ENCODE measurements at places on chromosomes 3 and 15.

DNA sequence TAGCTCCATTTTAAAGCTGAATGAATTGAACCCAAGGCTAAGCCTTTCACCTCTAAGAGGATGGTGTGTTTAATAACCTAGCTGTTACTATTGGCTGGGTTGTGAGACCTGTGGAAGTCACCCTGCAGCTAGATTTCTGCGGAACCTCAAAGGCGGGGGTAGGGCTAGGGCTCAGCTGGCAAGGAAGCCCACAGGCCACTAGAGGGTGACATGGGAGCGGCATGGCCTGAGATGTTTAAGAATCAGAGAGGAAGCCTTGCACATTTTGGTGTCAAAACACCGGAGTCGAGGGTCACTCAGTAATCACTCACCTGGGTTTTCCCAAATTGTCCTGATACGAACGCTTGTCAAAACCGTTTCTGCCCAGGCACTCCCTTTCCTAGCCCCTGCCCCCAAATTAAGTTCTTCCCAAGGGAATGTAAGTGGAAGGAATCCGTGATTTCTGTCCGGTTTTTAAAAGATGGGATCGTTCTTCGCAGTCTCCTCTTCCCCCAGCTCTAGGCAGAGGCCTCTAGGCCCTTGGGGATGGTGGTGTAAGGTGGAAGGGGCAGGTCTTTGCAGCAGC is 3.8 kb upstream of the ACAD9 start:
- no peak for DNase-seq

- no peak for DNase-seq
These were observed 195.6 kb downstream of the RPLP1 start for GRCh38 chr15:69648212-69648611.

DNA sequence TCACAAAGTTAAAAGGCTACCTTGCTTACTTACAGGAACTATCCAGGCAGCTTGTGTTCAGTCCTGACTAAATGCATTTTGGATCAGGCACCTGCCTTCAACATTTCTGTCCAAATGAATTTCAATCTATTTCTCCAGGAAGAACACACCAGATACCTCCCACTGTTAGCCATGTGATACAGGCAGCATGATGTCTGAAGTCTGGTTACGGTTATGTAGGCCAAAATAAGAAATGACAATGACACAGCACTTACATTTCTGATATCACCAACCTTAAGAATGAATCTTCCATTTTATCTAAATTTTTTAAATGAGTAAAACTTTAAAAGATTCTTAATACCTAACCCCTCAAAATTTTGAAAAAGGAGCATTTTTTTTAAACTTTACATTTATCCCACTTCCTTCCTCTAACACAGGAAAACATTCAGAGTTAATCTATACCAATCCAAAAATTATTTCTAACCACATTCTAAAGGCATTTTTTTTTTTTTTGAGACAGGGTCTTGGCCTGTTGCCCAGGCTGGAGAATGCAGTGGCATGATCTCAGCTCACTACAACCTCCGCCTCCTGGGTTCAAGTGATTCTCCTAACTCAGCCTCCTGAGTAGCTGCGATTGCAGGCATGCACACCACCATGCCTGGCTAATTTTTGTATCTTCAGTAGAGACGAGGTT is at the start of gene MAP4:
TSS of gene MAP4 (minus strand) at position 116 of the 673 bp plus-strand sequence. CDS start 17,556 bp downstream, outside the sequence.
- no peak for DNase-seq

GRCh38 chr3:138348754-138349739 is 668 bp downstream of the MRAS start:
- no peak for DNase-seq

- DNase-seq: no peak
These were observed 74.4 kb downstream of the AAGAB start for GRCh38 chr15:67180035-67180434.

DNA sequence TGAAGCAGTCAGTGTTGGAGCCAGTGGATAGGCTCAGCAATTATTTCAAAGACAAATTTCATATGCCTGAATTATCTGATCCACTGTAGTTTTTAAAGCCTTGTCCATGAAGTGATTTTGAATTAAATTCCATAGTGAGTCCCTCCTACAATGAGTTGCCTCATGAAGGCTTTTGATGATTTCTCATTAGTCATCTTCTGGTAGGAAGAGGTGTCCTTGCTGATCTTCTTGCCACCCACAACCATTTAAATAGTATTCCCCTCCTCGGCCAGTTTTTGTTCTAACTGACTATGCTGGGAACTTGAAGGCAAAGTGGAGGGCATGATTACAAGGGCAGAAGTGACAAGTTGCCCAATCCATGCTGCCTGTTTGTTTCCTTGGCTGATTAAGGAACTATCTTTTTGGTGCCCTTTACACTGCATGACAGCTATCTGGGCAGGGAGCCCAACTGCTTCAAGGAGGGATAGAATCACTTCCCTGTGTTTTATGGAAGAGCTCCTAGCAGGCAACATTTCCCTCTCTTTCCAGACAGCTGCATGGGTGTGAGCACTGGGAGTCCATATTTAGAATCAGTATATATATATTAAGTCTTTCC is 617.5 kb downstream of the ZPLD1 start:
- peak; percentile 75 for DNase-seq

DNA sequence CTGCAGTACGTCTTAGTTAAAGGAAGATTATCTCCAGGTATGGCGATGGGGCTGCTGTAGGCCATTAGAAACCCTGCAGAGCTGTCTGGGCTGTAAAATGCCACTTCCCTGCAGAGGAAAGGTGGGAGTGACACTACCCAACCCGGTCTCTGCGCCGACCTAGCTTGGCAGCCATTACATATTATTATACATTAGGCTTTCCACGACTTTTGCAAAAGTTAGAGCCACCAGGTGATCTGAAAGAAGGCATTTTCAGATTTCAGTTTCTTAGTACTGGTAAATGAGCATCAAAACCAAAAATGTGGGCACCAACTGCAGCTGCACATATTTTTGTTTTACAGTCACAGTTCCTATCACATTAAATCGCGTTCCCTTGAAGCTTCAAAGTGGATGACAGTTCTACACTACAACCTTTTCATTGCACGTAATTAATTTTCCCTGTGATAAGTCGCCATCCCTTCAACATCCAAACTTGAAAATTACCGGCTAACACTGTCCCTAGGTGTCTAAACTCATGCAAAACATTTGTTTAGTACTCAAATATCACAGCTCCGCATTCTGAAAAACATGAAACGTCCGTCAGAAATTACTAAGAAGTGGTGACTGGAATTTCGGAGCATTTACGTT is 81.4 kb upstream of the CHD2 start:
- no peak for DNase-seq

- DNase-seq: no peak
These were observed 31.7 kb downstream of the CADPS start for GRCh38 chr3:62843508-62843907.

DNA sequence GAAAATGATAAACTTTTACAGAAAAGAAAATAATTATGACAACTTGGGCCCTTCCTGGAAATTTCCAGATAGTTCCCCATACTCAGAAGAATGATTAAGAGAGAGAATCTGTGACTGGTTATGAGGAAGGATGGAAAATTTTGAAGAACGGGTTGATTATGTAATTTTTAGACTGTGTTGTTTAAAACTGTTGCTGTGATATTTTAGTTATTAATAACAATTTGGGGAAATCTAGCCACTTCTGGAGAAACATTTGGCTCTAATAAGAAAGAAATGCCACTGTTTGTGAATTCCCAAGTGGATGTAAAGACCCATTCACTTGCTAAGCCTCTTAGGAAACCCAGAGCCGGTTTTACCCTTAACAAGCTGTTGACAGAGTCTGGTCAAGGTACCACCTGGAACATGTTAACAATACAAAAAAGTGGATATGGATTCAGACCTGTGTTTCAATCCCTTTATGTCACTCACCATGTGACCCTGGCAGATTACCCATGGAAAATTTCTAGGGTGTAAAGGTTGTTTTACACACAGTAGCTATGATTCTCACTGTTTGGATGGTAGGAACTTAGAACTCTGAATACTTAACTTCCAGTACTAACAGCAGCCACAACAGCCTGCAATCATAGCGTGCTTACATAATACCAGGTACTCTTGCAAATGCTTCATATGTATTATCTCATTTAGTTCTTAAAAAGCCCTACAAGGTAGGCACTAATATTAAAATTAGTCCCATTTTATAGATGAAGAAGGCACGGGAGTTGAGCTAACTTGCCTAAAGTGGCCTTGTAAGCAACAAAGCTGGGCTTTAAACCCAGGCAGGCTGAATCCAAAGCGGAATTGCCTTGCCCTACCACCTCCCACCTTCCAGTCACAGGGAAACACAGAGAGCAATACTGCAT is 32.0 kb downstream of the ZBTB38 start:
- DNase-seq: no peak

- DNase-seq: peak; percentile 85
These were observed 596 bp upstream of the LIMD1 start for GRCh38 chr3:45593708-45594601.

- DNase-seq: no peak
These were observed 7.1 kb downstream of the SPTBN5 start for GRCh38 chr15:41886741-41887140.

- no peak for DNase-seq
These were observed 1.8 kb downstream of the IFT122 start for GRCh38 chr3:129441782-129442181.

DNA sequence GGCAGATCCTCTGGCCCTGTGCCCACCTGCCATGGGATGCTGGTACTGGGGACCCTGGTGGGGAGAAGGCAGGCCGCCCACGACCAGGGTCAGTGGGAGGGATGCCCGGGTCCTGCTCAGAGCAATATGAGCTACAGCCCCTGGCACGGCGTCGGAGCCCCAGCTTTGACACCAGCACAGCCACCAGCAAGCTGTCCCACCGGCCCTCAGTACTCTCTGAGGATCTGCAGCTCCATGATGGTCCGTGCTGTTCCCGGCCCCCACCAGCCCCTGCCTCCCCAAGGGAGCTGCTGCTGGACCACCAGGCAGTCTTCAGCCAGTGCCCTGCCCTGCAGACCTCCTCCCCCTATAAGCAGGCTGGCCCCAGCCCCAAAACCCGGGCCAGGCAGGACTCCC is 11.5 kb downstream of the DISP2 start:
- no peak for DNase-seq

DNA sequence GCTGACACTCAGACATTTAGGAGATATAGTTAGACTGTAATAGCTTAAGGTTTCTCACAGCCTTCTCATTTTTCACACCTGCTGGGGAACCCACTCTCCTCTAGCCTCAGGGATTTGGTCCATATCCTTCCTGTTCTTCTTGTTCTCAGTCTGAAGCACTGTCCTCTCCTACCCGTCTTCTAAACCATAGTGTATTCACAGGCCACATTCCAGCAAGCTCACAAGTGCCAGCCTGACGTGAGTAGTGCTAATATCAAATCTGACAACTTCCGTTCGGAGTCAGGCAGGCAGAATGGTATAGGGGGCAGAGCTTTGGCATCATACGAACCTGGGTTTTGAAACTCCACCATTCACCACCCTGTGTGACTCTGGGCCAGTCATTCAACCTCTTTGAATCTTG is 6.9 kb upstream of the CA12 start:
- DNase-seq: no peak
